ENCODE measurements at places on chromosomes 7 and 10.
A peak's percentile ranks its signal among the peaks of the same experiment; 100 is the strongest.

DNA sequence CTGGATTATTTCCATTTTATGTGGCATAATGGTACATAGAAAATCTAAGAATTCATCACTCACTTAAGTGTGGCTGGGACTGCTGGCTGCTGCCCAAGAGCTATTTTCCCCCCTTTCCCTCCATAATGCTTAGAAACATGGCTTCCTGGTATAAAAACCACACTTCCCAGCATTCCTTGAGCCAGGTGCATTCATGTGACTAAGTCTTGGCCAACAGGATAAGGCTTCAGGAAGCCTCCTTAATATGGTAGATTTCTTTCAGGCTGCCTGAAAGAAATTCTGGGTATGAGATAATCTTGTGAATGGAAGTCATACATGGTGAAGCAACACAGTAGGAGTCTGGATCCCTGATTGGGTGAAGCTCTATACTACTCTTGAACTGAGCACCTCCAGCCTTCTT is 178.0 kb downstream of the JAZF1 start:
- no peak for DNase-seq

DNA sequence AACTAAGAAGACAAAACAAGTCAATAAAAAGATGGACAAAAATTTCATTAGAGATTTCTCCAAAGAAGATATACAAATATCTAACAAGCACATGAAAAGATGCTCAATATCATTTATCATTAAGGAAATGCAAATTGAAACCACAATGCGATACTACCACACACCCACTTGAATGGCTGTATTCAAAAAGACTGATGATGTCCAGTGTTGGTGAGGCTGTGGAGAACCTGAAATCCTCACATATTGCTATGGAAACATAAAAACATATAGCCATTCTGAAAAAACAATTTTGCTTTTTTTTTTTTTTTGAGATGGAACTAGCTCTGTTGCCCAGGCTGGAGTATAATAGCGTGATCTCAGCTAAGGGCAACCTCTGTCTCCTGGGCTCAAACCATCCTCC is 124.1 kb upstream of the LAMB4 start:
- DNase-seq: no peak

- no peak for DNase-seq
Measured at GRCh38 chr10:112744181-112745096, 205.6 kb upstream of the TCF7L2 start.

GRCh38 chr7:84665339-84665738 is 470.8 kb upstream of the SEMA3A start:
- no peak for DNase-seq

DNA sequence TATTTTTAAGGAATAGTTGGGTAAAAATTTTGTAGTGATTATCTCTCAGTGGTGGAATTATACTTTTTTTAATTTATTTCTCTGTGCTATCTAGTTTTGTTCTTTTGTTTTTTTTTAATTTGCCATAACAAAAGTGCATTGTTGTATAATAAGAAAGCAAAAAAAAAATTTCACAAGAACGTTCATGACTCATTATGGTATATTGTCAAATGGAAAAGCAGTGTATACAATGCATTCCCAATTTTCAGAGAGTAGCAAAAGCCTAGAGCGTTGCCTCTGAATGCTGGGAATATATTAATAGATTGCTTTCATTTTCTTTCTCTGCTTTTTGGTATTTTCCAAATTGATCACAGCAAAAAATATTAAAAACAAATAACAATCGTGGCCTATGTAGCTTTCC is 46.3 kb upstream of the GPAM start:
- no peak for DNase-seq

GRCh38 chr10:31574577-31574976 is 255.6 kb downstream of the ZEB1 start:
- no peak for DNase-seq

- DNase-seq: no peak
Measured at GRCh38 chr10:21514818-21515351, 10.6 kb downstream of the SKIDA1 start.

- no peak for DNase-seq
Measured at GRCh38 chr10:78991187-78991586, 77.6 kb upstream of the ZMIZ1 start.

DNA sequence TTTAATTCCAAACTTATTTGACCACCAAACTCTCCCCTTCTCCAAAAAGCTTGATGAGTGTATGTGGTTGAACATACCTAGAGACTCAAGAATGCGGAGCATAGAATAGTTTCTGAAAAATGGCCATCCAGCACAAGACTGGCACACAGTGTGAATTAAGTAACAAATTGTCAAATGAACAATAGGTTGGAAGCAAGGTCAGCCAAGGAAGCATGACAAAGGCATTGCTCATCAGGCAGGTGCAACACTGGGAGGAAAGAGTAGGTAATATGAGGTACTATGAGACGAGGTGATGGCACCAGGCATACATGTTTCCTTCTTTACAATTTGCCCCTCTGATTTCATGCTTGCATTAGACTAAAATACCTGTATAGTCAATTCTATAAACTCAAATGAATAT is 73.7 kb downstream of the DKK1 start:
- DNase-seq: no peak

- no peak for DNase-seq
Measured at GRCh38 chr10:131082201-131082850, 229.2 kb downstream of the TCERG1L start.

DNA sequence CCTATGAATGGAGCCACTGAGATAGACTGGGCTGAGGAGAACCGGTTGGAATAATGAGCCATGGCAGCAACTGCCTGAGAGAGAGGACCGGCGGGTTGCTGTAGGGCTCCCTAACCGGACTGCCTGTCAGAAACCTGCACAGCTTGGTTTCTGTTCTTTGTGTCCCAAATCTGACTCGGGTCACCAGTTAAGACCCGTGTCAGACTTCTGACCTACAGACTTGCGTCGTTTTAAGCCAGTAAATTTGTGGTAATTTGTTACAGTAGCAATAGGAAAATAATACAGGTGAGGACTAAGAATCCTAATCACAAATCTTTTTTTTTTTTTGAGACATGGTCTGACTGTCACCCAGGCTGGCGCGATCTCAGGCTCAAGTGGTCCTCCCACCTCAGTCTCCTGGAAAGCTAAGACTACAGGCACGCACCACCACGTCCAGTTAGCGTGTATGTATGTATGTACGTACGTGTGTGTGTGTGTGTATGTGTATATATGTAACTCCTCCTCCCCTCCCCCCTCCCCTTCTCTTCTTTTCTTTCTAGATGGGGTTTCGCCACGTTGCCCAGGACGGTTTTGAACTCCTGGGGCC is 672 bp upstream of the DDX56 start:
- no peak for DNase-seq

- DNase-seq: no peak
Measured at GRCh38 chr10:1247598-1248261, 191.5 kb downstream of the WDR37 start.

- DNase-seq: no peak
Measured at GRCh38 chr10:104526188-104526587, 114.9 kb upstream of the SORCS3 start.

DNA sequence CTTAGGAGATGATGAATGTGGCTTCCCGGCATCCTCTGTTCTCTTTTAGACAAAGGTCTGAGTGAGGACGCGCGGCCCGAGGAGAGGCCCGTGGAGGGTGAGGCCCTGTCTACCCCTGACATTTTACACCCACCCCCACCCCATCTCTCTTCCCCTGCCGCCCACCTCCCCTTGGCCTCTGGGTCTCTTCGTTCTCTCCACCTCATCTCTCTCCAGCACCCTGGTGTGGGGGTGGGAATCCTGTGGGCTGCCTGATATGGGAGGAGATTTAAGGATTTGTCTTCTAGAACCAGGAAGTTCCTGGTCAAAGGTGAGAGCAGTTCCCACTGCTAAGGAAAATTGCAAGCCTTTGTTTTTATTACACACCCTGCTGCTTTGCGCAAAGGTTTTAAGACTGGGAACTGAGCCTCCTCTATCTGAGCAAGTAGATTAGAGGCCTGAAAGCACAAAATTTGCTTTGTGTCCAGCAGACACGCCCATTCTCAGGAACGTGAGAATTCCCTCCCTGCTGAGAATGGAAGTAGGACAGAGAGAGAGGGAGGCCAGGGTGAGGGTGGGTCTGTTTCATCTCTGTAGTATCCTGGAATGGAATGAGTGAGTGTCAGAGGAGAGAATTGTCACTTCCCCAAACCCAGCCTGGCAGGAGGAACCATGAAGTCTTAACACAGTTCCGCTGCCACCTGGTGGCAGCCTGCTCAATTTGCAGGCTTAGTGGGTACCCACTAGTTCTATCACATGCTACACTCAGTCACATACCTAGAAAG is 91.2 kb downstream of the GTF2IRD1 start:
- peak; percentile 23 for DNase-seq

DNA sequence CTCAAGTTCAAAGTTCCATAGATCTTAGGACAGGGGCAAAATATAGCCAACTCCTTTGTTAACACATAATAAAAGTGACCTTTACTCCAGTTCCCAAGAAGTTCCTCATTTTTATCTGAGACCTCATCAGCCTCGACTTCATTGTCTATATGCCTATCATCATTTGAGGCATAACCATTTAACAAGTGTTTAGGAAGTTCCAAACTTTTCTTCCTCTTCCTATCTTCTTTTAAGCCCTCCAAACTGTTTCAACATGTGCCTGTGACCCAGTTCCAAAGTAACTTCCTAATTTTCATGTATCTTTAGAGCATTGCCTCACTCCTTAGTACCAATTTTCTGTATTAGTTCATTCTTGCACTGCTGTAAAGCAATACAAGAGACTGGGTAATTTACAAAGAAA is 569.1 kb downstream of the ANKRD7 start:
- DNase-seq: no peak

DNA sequence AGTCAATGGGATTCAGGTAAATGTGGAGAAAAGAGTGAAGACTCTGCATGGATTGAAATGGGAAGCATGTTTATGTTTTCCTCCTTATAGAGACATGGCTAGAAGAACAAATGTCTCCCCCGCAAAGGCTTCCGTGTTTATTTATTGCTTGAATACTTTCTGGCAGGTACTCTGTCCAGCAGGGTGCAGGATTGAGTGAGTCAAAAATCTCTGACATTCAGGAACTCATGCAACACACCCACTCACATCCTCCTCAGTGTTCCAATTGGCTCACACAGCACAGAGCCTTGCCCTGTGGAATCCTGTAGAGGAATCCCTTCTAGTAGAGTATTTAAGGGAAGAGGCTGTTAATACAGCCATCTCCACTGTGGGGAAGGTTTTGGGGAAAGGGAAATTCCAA is 290.3 kb upstream of the VWC2 start:
- DNase-seq: peak; percentile 15

DNA sequence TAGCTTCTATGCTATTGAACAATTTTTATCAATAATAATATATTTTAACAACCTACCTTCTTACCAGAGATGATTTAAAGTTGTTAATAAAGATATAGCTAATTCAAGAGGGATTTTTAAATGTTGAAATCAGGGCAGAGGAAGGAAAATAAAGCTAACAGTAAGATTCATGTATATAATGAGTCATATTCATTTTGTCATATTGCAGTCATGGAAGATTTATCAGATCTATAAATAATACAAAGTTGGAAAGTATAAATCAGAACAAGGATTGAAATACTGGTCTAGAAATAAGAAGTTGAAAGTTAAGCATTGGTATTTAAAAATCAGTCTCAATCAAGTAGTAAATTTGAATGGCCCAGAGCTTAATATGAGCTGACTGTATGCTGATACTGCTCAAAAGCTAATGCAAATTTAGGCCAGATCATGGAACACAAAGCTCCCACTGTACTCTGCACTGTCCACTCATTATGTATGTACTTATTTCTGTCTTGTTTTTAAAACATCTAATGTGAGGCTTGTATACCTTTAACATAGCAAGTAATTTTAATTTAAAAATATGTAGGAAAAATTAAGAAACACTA is 196.9 kb downstream of the ZEB1 start:
- DNase-seq: no peak

- no peak for DNase-seq
Measured at GRCh38 chr7:106485031-106485551, 175.9 kb downstream of the CCDC71L start.

- DNase-seq: no peak
Measured at GRCh38 chr7:81944058-81944457, 174.2 kb upstream of the HGF start.

DNA sequence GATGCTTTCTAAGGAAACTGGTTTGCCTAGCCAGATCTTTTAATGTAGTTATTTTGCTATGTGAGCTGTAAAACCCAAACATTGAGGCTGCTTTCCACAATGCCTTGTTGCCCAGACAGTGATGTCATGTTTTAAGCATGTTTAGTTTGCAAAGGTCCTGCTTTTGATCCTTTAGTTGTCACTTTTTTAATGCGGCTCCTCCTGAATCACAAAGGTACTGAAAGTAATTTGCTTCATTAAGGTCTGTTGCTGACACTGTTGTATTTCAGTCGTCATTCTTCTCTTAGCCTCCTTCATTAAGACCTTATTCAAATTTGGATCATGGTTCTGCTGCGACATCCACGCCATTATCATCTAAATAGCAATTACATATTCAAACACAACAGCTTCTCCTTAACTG is 10.6 kb downstream of the RPA3 start:
- DNase-seq: no peak

DNA sequence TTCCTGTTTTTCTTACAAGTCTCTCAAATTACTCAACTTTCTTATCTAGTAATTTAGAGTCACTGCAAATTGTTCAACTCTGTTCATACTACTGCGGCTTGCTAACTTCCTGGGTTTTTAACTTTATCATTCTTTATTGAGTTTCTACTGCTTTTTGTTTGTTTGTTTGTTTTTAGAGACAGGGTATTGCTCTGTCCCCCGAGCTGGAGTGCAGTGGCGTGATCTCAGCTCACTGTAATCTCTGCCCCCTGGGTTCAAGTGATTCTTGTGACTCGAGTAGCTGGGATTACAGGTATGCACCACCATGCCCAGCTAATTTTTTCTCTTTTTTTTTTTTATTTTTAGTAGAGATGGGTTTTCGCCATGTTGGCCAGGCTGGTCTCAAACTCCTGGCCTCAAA is 182.9 kb downstream of the TSPAN12 start:
- DNase-seq: no peak

- DNase-seq: peak; percentile 26
Measured at GRCh38 chr10:11274452-11274851, 256.8 kb downstream of the CELF2 start.

DNA sequence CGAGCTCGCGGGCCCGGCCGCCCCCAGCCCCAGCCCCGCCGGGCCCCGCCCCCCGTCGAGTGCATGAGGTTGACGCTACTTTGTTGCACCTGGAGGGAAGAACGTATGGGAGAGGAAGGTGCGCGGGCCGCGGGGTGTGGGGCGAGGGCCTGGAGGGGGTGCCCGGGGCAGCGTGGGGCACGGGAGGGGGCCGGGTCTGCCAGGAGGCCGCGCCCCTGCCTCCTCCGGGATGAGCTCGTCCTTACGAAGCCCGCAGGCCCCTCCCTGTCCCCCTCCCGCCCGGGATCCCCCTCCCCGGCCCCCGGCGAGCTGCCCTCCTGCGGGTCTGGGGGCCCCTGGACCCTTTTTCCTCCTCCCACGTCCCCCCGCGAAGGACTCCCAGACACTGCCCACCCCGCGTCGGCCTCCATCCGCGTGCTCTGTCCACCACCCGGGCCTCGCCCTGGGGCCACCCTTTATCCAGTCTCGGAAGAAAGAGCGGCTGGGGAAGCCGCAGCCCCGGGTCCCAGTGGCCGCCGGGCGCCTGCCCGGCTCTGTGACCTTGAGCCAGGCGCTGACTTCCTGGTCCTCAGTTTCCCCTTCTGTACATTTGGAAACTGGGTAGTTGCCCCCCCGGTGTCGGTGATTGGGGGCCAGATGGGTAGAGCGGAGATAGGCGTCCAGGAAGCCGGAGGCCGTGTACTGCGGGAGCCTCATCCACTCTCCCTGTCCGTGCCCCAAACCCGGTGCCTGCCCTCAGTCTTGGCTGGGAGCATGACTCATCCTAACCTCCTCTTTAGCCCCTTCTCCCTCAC is 521 bp downstream of the LIMK1 start:
- DNase-seq: no peak

All from pons (tissue), 1 donor.